Astrocyte (in vitro differentiated cells and primary cell): ENCODE measurements at places on chromosomes 11 and 22. TPM values are rescaled to one million over a fixed set of nuclear protein-coding genes. Genes with fewer than 3 reads are reported as not detected.

IGSF9B gene
- 13.1 and 16.7 TPM in 2 replicates for total RNA-seq

SCUBE1 gene
- 0.02 and 0.07 TPM in 2 replicates for total RNA-seq

TRMT112 gene
- 130 and 146 TPM in 2 replicates for total RNA-seq

MMP12 gene
- not detected in 2 replicates for total RNA-seq

KRTAP5-10 gene
- 0.34 TPM in 1 of 2 replicates, not detected in the other for total RNA-seq

A4GALT gene
- total RNA-seq = 1.6 and 1.9 TPM in 2 replicates

RAG1 gene
- total RNA-seq = 2.0 and 3.2 TPM in 2 replicates

CARNS1 gene
- total RNA-seq = 0.10 and 0.23 TPM in 2 replicates

EMID1 gene
- 0.34 and 0.72 TPM in 2 replicates for total RNA-seq

SCGB1C1 gene
- not detected in 2 replicates for total RNA-seq

OLFML1 gene
- total RNA-seq = not detected in 2 replicates

MFNG gene
- 0.87 and 1.4 TPM in 2 replicates for total RNA-seq

MMP1 gene
- total RNA-seq = 0.38 and 0.64 TPM in 2 replicates

CNTF gene
- total RNA-seq = 1.4 and 1.7 TPM in 2 replicates

ALDH3B1 gene
- 1.1 and 1.3 TPM in 2 replicates for total RNA-seq

LRRC56 gene
- total RNA-seq = 0.82 and 1.8 TPM in 2 replicates

KRTAP5-9 gene
- 0.43 TPM in 1 of 2 replicates, not detected in the other for total RNA-seq

CDON gene
- total RNA-seq = 15.5 and 17.0 TPM in 2 replicates

SAA1 gene
- total RNA-seq = 0.43 TPM in 1 of 2 replicates, not detected in the other

BTBD18 gene
- not detected in 2 replicates for total RNA-seq

CBLIF gene
- total RNA-seq = not detected in 2 replicates

DBX1 gene
- not detected in 2 replicates for total RNA-seq

NUDT8 gene
- 3.0 and 4.5 TPM in 2 replicates for total RNA-seq

FBLN1 gene
- total RNA-seq = 69.2 and 72.5 TPM in 2 replicates

MIF gene
- total RNA-seq = 906 and 942 TPM in 2 replicates

UPB1 gene
- total RNA-seq = 0.30 TPM in 1 of 2 replicates, not detected in the other

SMC1B gene
- not detected in 2 replicates for total RNA-seq

CCDC87 gene
- total RNA-seq = 0.31 and 0.34 TPM in 2 replicates

MDK gene
- 277 and 325 TPM in 2 replicates for total RNA-seq

TESMIN gene
- 1.1 and 1.7 TPM in 2 replicates for total RNA-seq

SCO2 gene
- 1.8 and 5.5 TPM in 2 replicates for total RNA-seq

CFL1 gene
- 1,793 and 1,931 TPM in 2 replicates for total RNA-seq

CCDC15 gene
- 0.75 and 1.0 TPM in 2 replicates for total RNA-seq

GRK3 gene
- 7.2 TPM in 2 replicates for total RNA-seq

SOX10 gene
- total RNA-seq = 0.10 and 0.34 TPM in 2 replicates

ART1 gene
- not detected in 2 replicates for total RNA-seq

ROBO3 gene
- 12.9 and 14.5 TPM in 2 replicates for total RNA-seq
